Right atrium auricular region (tissue), 2 donors: ENCODE measurements at places on chromosomes 12 and 14. TPM values are rescaled to one million over a fixed set of nuclear protein-coding genes. Genes with fewer than 3 reads are reported as not detected.

CFAP251 gene
- 2.2 TPM for total RNA-seq

GRCh38 chr14:105176513-105176912 is 4.6 kb downstream of the NUDT14 start:
- no peaks in the 10 kb centered on the region for H3K4me1 ChIP-seq
- no peak overlapping the region for H3K4me3 ChIP-seq
- no peak for DNase-seq
- H3K27ac ChIP-seq: no peak overlapping the region

- H3K36me3 ChIP-seq: no peaks in the 10 kb centered on the region
- no peak for DNase-seq
Observed at GRCh38 chr14:105346876-105347586, 32.5 kb downstream of the PACS2 start.

- no peaks in the 10 kb centered on the region for H3K4me1 ChIP-seq
- no peaks in the 10 kb centered on the region for H3K36me3 ChIP-seq
- no peaks in the 10 kb centered on the region for H3K27me3 ChIP-seq
Observed at GRCh38 chr14:61643555-61643954, 51.8 kb upstream of the HIF1A start.

DNA sequence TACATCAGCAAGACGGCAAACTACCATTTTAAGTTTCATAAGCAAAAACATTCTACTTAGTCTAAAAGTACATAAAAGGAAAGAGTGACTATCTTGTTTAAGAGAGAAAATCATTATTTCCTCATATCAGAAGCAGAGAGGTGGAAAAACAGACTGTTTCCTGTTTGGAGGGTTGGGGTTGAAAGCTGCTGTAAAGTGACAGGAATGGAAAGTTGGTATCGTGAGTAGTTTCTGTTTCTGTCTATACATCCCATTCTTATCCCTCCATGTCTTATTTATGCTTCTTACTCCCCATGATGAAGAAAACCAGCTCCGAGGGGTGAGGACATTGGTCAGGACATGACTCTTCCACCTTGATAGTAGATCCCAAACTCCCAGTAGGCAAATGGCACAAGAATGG is 216.5 kb downstream of the EGLN3 start:
- no peaks in the 10 kb centered on the region for H3K4me1 ChIP-seq
- H3K27me3 ChIP-seq: no peaks in the 10 kb centered on the region
- H3K4me3 ChIP-seq: no peak overlapping the region
- H3K27ac ChIP-seq: no peak overlapping the region

DNA sequence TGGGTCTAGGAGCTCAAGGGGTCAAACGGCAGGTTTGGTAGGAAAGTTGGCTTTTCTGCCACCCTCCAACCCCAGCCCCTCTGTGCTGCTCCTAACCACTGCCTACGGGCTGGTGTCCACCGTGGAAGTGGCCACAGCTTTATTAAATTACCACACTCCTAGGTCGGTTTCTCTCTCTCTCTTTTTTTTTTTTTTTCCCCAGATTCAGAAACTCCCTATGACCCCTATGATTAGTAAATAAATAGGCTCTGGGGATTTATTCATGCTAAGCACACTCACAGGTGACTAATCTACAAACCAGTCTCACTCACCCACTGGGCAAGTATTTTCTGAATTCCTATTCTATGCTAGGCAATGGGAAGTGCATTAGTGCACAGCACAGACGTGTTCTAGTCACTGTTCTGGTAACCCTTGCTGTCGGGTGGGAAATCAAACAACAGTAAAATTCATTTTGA is 8.7 kb upstream of the DDX47 start:
- H3K36me3 ChIP-seq: no peaks in the 10 kb centered on the region
- H3K4me3 ChIP-seq: no peak overlapping the region
- no peaks in the 10 kb centered on the region for H3K27me3 ChIP-seq
- no peak overlapping the region for H3K27ac ChIP-seq
- DNase-seq: no peak
- H3K4me1 ChIP-seq: peaks cover 31% of the 10 kb centered on the region

DNA sequence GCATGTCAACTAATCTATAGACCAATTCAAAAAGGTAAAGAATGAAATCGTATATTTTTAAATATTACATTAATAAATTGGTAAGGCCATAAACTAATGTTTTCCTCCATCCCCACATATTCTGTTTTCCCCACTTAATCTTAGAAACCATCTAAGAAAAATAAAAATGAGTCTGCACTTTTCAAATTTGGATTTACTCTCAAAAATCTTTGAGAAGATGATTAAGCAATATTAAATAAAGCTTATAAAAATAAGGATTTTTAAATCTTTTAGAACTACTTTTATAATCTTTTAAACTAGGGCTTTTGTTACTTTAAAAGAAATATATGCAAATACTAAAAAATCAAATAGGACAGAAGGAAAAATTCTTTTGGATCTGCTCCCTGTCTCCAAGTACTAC is 10.6 kb upstream of the HAL start:
- no peak overlapping the region for H3K4me3 ChIP-seq
- H3K27ac ChIP-seq: no peak overlapping the region
- DNase-seq: no peak
- no peaks in the 10 kb centered on the region for H3K4me1 ChIP-seq

GRCh38 chr14:73295198-73295796 is 58.0 kb downstream of the PAPLN start:
- no peak for DNase-seq
- no peak overlapping the region for H3K4me3 ChIP-seq
- no peaks in the 10 kb centered on the region for H3K27me3 ChIP-seq
- peaks cover 16% of the 10 kb centered on the region for H3K36me3 ChIP-seq
- H3K4me1 ChIP-seq: no peaks in the 10 kb centered on the region
